ENCODE measurements at places on chromosomes 11 and 22. TPM values are rescaled to one million over a fixed set of nuclear protein-coding genes. Genes with fewer than 3 reads are reported as not detected.

GRCh38 chr11:110086892-110087309 lies 6.3 kb upstream of the ZC3H12C start:
- no peak for DNase-seq

Gene BIK
- total RNA-seq, result not detected

Gene CXCR5
- total RNA-seq, result not detected

DNA sequence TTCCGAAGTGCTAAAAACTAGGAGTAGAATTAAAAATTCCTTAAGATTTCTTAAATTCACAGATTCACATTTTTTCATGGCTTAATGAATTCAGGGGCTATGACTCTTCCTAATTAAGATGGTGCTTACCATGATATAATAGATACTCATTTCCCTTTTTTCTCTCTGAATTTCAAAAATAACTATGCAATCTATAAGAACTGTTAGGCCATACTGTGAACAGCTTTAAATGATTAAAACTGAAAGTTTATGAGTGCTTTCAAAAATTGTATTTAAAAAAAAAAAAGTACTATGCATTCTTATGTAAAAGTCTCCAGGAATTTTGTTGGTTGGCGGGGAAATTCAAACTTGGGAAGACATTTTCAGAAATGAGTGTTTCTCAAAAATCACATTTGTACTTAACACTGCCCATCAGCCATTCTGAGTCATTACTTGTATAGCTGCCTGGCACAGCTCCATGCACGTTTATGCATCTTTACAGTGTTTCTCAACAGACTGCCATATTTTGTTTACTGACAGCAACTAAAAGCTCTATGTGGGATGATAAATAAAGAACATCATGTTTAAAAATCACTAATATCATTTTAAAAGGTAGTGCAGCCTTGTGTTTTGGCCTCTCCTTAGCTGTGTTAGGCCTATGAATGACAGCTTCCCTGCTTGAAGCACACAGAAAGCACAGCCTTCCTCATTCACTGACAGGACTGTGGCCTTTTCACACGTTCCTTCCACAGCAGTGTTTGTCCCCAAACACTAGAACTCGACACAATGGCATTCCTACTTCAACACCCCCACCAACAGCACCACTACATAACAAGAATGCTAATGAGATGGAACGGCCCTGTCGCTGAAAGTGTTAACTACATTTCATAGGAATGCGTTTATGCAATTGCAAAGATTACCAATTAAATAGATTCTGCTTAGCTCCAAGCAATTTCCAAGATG lies 131.4 kb downstream of the DCDC1 start:
- DNase-seq, result no peak

GRCh38 chr11:88015170-88015569 lies 160.1 kb downstream of the RAB38 start:
- no peak for DNase-seq

- DNase-seq, result no peak
Observed at GRCh38 chr11:102788334-102788995, 8.0 kb upstream of the MMP10 start.

DNA sequence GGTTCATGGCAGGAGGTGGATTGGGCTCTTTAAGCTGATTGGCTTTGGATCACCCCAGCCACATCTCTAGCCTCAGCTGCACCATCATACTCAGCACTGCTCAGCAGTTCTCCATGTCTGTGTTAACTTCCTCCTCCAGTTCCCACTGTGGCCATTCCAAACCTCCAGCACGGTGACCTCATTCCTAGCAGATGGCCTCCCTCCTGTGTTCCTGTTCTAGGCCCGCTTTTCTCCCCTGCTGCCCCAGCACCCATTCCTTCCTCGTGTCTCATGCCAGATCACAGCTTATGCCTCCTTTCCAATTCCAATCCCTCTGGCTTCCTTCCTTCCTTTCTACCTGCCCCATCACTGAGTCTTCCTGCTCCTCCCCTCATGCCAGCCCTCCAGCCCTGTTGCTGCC lies 96.1 kb downstream of the MICAL2 start:
- no peak for DNase-seq

Gene SLC22A6
- total RNA-seq, result not detected
